ENCODE measurements at places on chromosomes 12 and 14. TPM values are rescaled to one million over a fixed set of nuclear protein-coding genes. Genes with fewer than 3 reads are reported as not detected.

DNA sequence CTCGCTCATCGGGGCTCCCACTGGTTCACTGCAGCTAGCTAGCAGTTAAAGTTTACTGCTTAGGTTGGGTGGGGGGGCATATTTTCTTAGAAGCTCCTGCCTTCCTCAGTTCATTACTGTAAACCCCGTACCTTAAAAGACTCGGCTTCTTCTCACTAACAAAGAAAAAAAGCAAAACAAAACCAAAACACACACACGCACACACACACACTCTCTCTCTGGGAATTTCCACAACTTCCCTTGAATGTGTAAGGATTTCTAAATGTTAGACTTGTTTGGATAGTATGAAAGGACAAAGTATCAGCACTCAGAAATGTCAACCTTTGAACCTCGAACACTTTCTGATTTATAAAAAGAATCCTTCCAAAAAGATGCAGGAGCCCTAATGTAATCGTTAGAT lies 927 bp downstream of the PTHLH start:
- DNase-seq, result no peak
- no peak overlapping the region for H3K27ac ChIP-seq
- peaks cover 54% of the 10 kb centered on the region for H3K27me3 ChIP-seq

- no peak overlapping the region for H3K4me3 ChIP-seq
- no peaks in the 10 kb centered on the region for H3K4me1 ChIP-seq
- no peaks in the 10 kb centered on the region for H3K36me3 ChIP-seq
- H3K27me3 ChIP-seq, result no peaks in the 10 kb centered on the region
- no peak for DNase-seq
Measured at GRCh38 chr12:31371256-31371620, 45.3 kb upstream of the SINHCAF start.

The IFNG-AS1 gene
- 1.6 TPM for total RNA-seq

DNA sequence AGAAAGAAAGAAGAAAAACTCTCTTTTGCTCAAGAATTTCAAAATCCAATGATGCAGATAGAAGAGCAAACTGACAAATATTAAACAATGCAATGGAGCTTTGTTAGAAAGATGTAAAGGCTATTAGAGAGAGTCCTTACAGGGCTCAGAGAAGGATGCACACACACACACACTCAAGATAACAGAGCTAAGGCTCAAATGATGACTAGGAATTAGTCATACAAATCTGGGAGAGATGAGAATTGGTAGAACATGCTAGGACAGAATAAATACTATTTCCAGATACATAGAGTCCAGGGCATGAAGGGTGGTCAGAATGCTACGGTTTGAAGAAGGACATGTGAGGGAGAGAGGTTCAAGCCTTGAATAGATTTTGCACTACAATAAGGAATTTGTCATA lies 650.1 kb upstream of the MDGA2 start:
- no peak overlapping the region for H3K27ac ChIP-seq
- no peaks in the 10 kb centered on the region for H3K27me3 ChIP-seq
- no peaks in the 10 kb centered on the region for H3K4me1 ChIP-seq
- no peak for DNase-seq
- no peaks in the 10 kb centered on the region for H3K36me3 ChIP-seq

The CPNE6 gene
- total RNA-seq, result not detected
